Pons (tissue), 1 donor: ENCODE measurements at places on chromosomes 4 and X.

DNA sequence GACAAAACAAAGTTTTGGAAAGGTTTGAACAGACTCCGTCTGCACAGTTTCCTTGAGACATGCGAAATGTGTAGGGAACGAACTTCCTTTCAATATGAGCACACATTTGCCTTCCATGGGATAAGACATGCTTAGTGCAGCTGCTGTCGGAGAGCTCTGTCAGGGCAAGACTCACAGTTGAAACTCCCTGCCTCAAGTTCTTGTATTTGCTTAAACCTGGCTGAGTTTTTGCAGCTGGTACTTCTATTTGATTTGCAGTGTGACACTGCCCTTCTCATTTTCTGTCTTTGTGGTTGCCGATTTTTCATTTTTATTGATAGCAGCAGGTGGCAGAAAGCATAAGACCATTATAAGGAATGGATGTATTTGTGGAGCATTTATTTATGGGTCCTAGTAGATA lies 18.2 kb upstream of the RHOH start:
- DNase-seq, result no peak

- no peak for DNase-seq
Observed at GRCh38 chr4:172750910-172751309, 417.7 kb upstream of the GALNT7 start.

DNA sequence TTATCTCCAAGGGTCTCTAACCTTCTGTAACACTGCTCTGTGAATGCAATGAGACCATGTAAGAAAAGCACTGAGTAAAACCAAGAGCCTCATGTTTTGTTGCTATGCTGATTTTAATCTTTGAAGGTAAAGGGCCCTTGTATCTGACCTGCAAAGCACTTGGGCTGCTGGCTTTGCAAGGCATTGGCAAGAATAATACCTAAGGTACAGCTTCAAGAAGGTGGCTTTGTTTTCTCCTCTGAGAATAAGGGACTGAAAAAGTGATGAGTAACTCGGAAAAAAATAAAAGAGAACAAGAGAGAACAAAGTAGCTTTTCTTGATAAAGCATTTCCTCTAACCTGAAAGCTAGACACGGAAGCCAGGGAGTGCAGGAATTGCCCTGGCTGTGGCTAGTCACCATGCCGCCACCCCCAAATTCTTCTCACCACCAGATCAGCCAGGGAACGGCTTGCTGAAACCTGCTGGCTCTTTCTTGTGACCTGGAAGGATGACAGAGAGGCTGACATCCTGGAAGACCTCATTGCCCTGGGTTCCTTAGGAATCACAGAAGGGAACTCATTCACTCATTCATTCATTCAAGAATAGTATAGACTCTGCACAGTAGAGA lies 41.8 kb upstream of the HS3ST1 start:
- DNase-seq, result no peak

GRCh38 chr4:10100734-10101216 lies 15.8 kb downstream of the WDR1 start:
- peak; percentile 53 for DNase-seq

DNA sequence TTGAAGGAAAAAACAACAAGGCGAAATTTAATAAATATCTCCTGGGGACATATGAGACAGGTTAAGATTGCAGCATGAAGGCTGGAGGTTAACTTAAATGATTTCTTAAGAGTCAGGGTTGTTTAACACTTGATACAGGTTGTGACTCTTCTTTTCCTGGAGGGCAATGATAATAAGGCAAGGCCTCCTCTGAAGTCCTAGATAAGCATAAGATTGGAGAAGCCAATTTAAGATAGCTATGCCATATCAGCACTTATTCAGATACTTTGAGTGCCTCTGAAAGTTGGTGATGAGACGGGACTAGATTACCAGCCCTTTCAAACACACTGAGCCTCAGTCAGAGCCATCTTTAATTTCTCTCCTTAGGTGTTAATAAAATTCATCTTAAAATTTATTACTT lies 350.8 kb downstream of the FBXO8 start:
- DNase-seq, result no peak
